Aorta (tissue), 5 donors: ENCODE measurements at places on chromosomes 2 and 18.

- DNase-seq = peak; percentile 49
These were observed at the start of gene RNF152 for GRCh38 chr18:61892683-61893308. Gene RNF152, minus strand, starts transcription at chr18:61893007. Its CDS starts 76,544 bp downstream, at chr18:61816463.

GRCh38 chr2:73000808-73001570 is 70.5 kb downstream of the SFXN5 start:
- peak; percentile 12 for DNase-seq

GRCh38 chr18:36534154-36534688 is 236.7 kb downstream of the FHOD3 start:
- DNase-seq = no peak

GRCh38 chr2:76829374-76830234 is 692.6 kb downstream of the LRRTM4 start:
- DNase-seq = no peak

GRCh38 chr2:113212245-113213060 is 38.7 kb downstream of the PSD4 start:
- DNase-seq = peak; percentile 78

GRCh38 chr18:58361212-58361611 is 267.7 kb downstream of the ALPK2 start:
- no peak for DNase-seq

DNA sequence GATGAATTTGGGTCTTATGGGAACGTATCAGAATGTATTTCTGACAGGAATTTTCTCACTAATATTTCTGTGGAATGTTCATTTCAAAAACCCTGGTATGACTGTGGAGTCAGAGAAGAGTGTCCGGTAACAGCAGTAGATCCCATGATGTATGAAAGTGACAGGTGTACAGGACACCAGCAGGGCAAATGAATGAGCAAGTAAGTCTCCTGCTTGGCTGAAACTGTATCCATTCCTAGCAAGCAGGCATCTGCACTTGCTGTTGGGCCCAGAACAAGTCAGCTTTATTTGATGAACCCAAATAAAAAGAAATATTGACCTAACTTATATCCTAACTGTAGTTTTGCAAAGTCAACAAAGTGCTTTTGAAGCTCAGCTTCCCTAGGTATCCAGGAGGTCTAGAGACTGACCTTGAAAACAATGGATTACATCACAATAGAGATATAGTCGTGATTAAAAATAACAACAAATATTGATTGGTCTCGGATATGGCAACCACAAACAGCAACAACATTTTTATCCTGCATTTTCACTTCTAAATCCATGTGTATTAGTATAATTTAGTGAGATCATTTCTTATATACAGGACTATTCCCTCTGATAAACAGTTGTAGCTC is 37.6 kb downstream of the NXPH2 start:
- no peak for DNase-seq

DNA sequence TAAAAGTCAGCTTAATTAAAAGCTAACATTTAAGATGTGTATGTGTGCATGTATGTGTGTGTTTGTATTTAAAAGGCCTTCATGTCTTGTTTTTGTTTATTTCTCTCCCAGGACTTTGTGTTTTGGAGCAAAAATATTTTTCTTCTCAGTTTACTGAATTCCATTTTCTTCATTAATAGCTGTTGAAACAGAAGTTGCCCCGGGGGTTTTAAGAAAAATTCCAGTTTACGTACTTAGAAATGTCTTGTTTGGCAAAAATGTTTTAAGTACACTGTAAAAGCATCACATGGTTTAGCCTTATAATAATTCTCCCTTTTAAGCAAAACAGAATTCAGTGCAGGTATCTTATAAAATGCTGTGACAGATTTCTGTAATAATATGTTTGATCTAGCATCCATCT is 1233.0 kb upstream of the NRXN1 start:
- no peak for DNase-seq
